ENCODE measurements at places on chromosomes 16 and 17.

- DNase-seq, result peak; percentile 67
Observed at GRCh38 chr16:70428178-70428998, 10.5 kb downstream of the ST3GAL2 start.

GRCh38 chr17:55278173-55278961, 13.6 kb downstream of the HLF start:
- DNase-seq, result no peak

DNA sequence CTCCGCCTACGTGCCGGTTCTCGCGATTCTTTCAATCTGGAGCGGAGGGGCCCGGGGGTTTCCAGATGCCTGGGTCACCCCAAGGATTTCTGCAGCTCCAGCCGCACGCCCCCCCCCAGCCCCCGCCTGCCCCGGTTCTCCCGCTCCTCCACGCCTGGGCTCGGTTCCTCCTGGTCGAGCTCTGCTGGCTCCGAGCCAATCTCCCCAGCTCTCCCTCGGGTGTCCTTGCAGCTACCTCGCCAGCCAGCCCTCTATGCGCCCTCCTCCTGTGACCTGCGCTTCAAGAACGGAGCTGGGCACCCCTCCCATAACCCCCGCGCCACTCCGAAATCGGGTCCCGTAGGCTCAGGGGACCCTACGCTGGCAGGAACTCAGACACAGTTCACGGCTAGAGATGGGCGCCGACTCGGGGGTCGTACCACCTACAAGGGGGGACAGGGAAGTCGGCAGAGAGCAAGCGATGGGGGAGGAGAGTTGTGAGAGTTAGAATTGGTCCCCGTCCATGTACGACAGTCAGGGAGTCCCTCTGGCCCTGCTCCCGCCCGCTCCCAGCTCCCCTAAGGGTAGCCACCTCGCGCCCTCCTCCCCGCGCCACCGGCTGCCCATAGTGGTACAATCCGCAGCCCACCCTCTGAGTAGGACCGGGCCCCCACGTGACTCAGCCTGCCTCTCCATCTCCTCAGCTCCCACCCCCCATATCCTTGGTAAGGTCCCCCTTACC, 961 bp downstream of the FGF11 start:
- no peak for DNase-seq

DNA sequence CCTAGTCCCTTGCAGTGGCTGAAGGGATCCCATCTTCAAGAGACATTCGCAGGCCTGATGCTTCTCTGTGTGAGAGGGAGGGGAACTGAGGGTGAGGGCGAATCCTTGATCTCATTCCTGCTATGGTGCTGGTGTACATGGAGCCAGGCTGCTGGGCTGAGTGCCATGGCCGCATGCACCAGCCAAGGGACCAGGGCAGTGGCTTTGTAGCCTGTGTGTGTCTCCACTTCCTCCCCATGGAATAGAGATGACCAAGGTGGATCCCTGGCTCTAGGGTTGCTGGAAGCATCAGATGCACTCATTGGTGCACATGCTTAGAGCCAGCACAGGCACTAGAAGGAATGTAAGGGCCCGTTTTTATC, 195.0 kb downstream of the FOXL1 start:
- DNase-seq, result no peak

DNA sequence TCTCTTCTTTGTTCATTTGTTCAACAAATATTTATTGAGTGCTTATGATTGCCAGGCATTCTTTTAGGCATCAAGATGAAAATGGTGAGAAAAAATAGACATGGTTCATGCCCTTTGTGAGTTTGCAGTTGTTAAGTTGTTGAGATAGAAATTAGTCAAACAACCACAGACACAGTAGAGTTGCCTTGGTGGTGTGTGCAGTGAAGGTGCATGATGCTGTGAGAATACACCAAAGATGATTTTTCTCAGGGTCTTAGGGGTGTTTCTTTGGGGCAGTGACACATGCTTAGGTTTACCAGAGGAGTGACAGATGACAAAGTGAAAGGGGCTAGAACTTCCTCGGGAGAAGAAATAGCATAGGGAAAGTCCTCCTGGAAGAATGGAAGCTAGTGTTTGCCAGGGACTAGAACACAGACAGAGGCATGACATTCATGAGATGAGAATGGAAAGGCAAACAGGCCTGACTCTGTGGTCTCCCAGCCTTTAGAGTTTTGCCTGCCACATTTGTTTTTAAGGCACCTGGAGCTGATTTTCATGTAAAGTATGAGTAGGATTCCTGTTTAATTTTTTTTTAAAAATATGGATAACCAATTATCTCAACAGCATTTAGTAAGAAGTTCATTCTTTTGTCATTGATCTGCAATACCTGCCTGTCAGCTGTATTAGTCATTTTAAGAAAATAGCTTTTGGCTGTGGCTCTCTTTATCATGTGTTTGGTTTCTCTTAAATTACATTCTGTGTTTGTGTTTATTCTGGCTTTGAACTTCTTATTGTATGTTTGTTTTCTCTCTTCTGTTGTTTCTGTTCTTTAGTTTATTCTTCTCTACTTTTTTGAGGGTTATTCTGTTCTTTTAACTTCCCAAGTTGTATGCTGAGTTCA, 36.6 kb downstream of the CYLD start:
- no peak for DNase-seq

- no peak for DNase-seq
Observed at GRCh38 chr16:10081201-10081940, 100.9 kb downstream of the GRIN2A start.

DNA sequence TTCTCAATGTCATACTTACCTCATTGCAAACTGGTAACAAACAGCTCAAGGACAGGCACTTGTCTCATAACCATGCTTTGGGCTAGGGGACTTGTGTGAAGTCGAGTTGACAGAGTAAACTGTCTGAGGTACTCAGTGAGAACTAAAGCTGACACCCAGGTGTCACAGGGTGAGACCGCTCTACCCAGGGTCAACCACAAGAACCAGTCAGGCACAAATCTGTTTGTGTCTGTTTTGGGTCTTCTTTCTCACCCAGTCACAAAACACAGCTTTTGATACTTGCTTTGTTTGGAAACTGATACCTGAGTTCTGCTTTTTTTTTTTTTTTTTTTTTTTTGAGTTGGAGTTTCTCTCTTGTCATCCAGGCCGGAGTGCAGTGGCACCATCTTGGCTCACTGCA, 161.1 kb downstream of the STX8 start:
- no peak for DNase-seq

DNA sequence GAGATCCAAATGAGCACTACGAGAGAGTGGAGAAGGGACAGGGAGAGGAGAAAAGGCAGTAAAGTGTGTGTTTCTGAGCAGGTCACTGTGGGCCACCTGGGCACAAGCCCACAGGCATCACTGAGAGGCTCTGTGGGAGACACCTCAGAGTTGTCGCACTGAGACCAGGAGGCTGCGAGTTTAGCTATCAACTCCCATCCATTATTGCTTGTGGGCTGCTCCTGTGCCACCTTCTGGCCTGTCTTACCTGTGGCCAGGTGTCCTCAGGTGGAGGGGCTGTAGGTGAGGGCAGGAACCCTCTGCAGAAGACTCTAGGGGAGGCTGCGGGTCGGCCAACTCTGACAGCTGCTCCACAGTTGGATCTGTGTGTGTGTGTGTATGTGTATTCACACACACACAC, 2.5 kb upstream of the PRR29 start:
- DNase-seq, result no peak

- DNase-seq, result no peak
Observed at GRCh38 chr17:11300738-11301137, 59.7 kb downstream of the SHISA6 start.

GRCh38 chr16:67917852-67918236, 13.8 kb downstream of the CTRL start:
- no peak for DNase-seq

- DNase-seq, result no peak
Observed at GRCh38 chr17:82849076-82849945, 9.5 kb upstream of the ZNF750 start.

GRCh38 chr16:48318630-48319029, 66.6 kb downstream of the SIAH1 start:
- peak; percentile 37 for DNase-seq

DNA sequence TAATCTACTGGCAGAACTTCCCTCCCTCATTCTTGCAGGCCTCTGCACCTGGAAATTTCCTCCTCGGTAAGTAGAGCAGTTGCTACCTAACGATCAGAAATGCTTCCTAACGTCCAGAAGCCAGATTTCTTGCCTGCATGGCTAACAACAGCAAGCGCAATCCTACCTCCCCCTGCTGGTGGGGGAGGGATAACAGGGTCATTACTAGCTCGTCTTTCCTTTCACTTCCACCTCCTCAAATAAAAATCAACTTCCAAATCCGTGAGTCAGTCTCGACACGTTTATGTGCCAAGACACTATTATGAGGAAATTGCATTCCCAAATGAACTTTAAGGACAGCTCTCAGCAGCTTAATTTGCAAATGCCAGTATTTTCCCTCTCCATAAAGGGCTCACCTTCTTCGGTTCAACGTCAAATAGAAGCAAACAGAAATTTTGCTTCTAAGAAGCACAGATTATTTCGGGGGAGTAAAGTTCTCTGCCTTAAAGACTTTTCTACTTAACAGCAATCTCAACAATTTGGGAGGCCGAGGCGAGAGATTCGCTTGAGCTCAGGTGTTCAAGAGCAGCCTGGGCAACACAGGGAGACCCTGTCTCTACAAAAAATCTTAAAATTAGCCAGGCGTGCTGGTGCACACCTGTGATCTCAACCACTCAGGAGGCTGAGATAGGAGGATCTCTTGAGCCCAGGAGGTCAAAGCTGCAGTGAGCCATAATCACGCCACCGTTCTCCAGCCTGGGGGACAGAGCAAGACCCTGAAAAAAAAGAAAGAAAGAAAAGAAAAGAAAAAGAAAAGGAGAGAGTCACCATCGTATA, 188.6 kb upstream of the PSMD7 start:
- no peak for DNase-seq

- no peak for DNase-seq
Observed at GRCh38 chr17:27458524-27458908, 2.3 kb downstream of the KSR1 start.

DNA sequence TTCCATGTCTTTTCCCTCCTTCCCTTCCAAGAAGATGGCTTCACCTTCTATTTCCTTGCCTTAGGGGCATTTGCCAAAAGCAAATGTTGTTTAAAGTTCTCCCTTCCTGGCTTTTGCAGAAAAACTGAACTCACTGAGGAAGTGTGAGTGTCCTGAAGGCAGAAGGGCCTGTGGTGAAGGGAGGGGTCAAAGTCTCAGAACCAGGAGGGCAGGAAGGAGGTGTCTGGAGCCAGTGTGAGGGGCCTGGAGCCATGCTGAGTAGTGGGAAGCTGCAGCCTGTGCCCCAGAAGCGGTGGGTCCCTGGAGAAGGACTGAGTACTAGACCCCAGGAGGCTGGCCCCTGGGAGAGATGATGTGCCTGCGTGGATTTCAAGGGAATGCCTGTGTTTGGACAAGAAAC, 23.8 kb upstream of the SUPT4H1 start:
- DNase-seq, result no peak

- DNase-seq, result no peak
Observed at GRCh38 chr17:74816905-74817620, 40.9 kb upstream of the NAT9 start.

DNA sequence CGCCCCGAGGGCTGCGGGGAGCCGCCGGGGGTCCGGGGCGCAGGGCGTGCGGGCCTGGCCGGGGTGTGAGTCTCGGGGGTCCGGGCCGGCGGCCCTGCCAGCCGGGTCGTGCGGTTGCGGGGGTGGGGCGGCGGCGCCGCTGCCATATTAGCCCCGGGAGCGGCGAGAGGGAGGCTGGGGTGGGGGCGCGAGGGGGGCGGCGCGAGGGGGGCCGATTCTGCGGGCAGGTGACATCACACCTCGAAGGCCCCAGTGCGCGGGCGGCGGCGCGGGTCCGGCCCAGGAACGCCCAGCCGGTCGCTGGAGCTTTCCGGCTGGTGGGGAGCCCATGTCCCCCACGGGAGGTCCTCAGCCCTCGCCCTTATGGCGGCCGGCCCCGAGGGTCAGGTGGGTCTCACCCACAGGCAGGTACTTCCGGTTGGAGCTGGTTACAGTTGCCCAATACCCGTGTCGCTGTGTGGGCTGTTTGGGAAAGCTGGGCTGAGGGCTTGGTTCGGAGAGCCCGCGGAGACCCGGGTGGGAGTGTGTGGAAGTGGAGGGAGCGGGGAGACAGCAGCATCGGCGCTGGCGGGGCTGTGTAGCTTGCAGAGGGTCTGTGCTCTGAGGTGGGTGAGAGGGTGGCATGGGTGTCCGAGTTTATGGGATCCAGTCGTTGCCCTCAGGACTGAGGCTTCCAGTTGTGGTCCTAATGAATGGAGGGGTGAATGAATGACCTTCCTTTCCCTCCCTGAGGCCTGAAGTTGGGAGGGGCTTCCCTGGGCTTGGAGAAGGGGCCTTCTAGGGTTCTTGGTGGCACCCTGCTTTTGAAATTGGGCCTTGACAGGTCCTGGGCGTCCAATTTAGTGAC, 804 bp downstream of the ATP6V0C start:
- no peak for DNase-seq

GRCh38 chr16:995087-995486, 13.5 kb downstream of the SOX8 start:
- no peak for DNase-seq

- DNase-seq, result no peak
Observed at GRCh38 chr16:85413691-85414663, 199.1 kb upstream of the GSE1 start.

- DNase-seq, result no peak
Observed at GRCh38 chr16:78647019-78647418, 547.6 kb downstream of the WWOX start.

- no peak for DNase-seq
Observed at GRCh38 chr17:41737680-41738023, 3.2 kb upstream of the HAP1 start.

- DNase-seq, result no peak
Observed at GRCh38 chr17:50603340-50603739, 31.3 kb upstream of the ABCC3 start.

DNA sequence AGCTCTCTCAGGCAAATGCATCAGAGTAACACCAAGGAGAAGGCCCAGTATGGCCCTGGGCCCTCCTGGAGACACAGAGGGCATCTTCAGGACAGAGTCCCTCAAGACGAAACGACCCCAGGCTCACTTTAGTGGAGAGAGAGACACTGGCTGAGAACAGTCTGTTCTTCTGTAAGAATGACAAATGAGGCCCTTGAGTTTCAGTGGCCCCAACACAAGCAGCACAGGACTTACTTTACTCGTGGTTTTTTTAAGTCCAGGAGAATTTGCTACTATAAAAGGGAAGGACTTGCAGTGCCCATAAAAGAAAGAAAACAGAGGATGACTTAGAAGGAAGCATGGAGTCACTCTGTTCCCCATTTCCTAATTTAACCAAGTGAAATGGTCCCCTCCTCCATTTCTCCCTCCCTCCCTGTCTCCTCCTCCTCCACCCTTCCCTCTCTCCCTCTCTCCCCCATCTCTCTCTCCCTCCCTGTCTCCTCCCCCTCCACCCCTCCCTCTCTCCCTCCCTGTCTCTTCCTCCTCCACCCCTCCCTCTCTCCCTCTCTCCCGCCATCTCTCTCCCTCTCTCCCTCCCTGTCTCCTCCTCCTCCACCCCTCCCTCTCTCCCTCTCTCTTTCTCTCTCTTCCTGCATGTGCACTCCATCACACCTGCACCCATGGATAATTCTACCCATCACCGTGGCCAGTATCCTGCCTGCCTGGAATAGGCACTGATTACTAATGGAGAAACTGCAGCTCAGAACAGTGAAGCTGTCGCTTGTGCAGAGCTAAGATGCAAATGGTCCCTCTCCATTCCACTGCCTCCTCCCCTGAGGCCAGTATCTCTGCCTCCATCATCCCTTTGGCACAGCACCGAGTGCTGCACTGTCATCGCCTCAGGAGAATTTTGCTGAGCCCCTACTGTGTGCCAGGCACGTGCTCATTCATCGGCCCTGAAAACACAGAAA, 47.3 kb upstream of the RBFOX3 start:
- no peak for DNase-seq
